ENCODE measurements at places on chromosomes 16 and 17. TPM values are rescaled to one million over a fixed set of nuclear protein-coding genes. Genes with fewer than 3 reads are reported as not detected.

DNA sequence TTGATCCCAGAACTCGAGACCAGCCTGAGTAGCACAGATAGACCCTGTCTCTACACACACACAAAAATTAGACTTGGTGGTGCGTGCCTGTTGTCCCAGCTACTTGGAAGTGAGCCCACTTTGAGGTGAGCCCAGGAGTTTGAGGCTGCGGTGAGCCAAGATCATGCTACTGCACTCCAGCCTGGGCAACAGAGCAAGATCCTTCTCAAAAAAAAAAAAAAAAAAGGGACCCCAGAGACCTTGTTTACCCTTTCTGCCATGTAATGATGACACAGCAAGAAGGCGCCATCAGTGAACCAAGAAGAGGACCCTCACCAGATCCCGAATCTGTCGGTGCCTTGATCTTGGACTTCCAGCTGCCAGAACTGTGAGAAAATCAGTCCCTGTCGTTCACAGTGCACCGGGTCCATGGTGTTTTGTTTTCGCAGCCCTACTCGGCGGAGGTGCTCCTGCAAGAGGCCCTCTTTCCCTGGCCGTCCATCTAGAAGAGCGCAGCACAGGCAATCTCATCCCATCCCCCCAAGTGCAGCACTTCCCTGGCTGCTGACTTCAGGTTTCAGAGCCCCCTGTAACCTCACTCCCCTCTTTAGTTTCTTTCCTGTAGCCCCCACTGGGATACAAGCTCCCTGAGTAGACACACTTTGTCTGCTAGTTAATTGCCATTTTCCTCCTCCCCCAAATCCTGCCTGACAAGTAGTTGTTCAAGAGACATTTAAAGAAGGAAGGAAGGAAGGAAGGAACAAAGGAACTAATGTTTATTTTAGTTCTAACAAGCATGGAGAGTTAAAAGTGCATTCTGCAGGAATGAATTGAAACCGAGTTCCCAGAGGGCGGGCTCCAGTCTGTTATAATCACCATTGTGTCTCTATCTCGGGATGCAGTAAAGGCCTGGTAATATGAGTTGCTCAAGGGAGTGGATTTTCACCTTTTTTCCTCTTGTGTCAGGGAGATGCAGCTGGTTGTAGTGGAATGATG lies 115.3 kb downstream of the SNX29 start:
- peaks cover 22% of the 10 kb centered on the region for H3K4me1 ChIP-seq
- no peak overlapping the region for H3K4me3 ChIP-seq
- no peak overlapping the region for H3K27ac ChIP-seq
- DNase-seq: no peak

- H3K27ac ChIP-seq: no peak overlapping the region
- no peak for DNase-seq
- H3K4me3 ChIP-seq: no peak overlapping the region
- no peaks in the 10 kb centered on the region for H3K27me3 ChIP-seq
These were observed 18.1 kb upstream of the ITGB4 start for GRCh38 chr17:75703191-75703590.

The HP gene
- total RNA-seq: not detected

DNA sequence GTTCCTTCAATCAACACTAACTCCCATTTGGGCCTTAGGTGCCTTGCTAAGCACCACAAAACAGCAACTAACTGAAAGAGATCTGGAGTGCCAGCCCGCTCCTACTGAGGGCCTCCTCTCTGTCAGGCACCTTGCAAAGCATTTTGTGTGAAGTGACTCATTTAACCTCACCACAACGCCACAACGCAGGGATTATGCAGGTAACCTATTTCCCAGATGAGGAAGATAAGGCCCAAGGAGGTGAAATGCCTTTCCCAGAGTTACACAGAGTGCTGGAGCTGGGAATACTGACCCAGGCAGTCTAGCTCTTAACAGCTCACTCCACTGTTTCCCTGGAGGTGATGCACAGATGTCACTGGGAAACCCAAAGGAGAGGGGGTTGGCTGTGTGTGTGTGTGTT lies 32.8 kb downstream of the DRC3 start:
- H3K4me1 ChIP-seq: peaks cover 5% of the 10 kb centered on the region
- no peaks in the 10 kb centered on the region for H3K27me3 ChIP-seq
- no peak overlapping the region for H3K4me3 ChIP-seq

The CMTM2 gene
- total RNA-seq: 0.95 TPM

- no peaks in the 10 kb centered on the region for H3K27me3 ChIP-seq
- H3K27ac ChIP-seq: no peak overlapping the region
- DNase-seq: no peak
- H3K36me3 ChIP-seq: no peaks in the 10 kb centered on the region
- no peaks in the 10 kb centered on the region for H3K4me1 ChIP-seq
These were observed 22.8 kb downstream of the RAB40B start for GRCh38 chr17:82675476-82676245.

The POLR3K gene
- 89.8 TPM for total RNA-seq

GRCh38 chr17:66337268-66337667 lies 34.9 kb downstream of the PRKCA start:
- H3K4me3 ChIP-seq: no peak overlapping the region
- no peaks in the 10 kb centered on the region for H3K27me3 ChIP-seq
- peaks cover 45% of the 10 kb centered on the region for H3K36me3 ChIP-seq
- no peak for DNase-seq
- peaks cover 59% of the 10 kb centered on the region for H3K4me1 ChIP-seq

The CACNG4 gene
- not detected for total RNA-seq

The TK1 gene
- 66.7 TPM for total RNA-seq

The CALB2 gene
- total RNA-seq: not detected

GRCh38 chr16:20271893-20272292 lies 55.4 kb downstream of the GP2 start:
- H3K4me3 ChIP-seq: no peak overlapping the region
- no peak for DNase-seq
- no peaks in the 10 kb centered on the region for H3K27me3 ChIP-seq
- no peaks in the 10 kb centered on the region for H3K4me1 ChIP-seq
- H3K27ac ChIP-seq: no peak overlapping the region

DNA sequence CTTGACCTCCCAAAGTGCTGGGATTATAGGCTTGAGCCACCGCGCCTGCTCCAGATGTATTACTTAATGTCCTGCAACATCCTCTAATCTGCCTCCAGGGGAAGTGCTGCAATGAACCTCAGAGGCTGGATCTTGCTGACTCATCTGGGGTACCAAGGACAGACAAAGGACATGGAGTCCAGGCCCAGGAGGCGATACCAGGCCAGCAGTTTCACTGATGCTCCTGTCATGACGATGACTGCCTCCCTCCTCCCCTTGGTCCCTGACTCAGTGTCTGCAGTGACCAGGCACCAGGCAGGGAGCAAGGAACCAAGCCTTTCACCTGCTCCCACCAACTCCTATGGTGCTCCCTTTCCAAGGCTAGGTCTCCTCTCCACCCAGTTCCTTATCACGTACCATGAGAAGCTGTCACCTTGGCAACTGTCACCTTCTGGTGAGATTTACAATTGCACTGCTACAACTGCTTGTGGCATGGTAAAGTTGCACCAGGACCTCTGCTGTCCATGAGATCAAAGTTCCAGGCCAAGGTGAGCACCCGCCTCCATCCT lies 21.6 kb upstream of the PHOSPHO1 start:
- no peak for DNase-seq
- peaks cover 9% of the 10 kb centered on the region for H3K27me3 ChIP-seq
- H3K27ac ChIP-seq: no peak overlapping the region
- H3K4me3 ChIP-seq: no peak overlapping the region
- H3K4me1 ChIP-seq: no peaks in the 10 kb centered on the region

The NPLOC4 gene
- 147 TPM for total RNA-seq

The AFMID gene
- total RNA-seq: 33.4 TPM

DNA sequence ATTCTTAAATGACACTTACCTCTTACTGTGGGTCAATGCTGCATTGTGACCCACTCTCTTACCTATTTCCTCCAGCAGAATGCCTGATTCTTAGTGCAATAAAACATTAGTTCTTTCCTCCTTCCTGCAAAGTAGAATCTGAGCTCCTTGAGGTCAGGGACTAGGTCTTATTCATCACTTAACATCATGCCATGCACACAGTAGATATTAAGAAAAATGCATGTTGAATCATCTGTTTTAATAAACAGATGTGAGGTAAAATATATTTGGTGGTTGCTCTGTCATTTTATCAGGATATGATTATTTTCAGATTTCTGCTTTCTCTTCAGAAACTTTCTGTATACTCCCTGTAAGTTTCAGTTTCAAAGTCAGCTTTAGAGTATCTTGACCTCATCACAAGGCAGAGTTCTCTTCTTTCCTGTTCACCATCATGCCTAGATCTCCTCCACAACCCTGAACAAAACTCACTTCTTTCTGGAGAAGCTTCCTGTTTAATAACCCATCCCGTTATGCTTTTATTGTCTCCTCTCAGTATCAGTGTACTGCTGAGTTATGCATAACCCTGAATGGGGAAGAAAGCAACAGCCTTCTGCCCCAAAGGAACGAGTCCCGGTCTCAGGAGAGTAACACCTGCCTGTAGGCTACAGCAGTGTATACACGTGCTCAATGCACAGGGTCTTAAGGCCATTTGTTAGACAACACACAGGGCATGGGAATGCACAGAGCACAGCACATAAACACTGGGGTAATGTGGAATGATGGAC lies 30.3 kb upstream of the SUPT4H1 start:
- DNase-seq: peak; percentile 67
- H3K36me3 ChIP-seq: no peaks in the 10 kb centered on the region
- H3K4me3 ChIP-seq: peak overlapping the region; percentile 37
- peak overlapping the region; percentile 68 for H3K27ac ChIP-seq

GRCh38 chr17:12021623-12022140 lies 1.0 kb downstream of the MAP2K4 start:
- peaks cover 13% of the 10 kb centered on the region for H3K27me3 ChIP-seq
- peaks cover 35% of the 10 kb centered on the region for H3K4me1 ChIP-seq
- no peak overlapping the region for H3K27ac ChIP-seq
- peaks cover 4% of the 10 kb centered on the region for H3K36me3 ChIP-seq

The OR4D1 gene
- 0.14 TPM for total RNA-seq

GRCh38 chr16:87792205-87792565 lies 26.4 kb upstream of the KLHDC4 start:
- no peak overlapping the region for H3K27ac ChIP-seq
- H3K4me3 ChIP-seq: no peak overlapping the region
- no peaks in the 10 kb centered on the region for H3K36me3 ChIP-seq
- peaks cover 2% of the 10 kb centered on the region for H3K27me3 ChIP-seq
- peaks cover 2% of the 10 kb centered on the region for H3K4me1 ChIP-seq
- no peak for DNase-seq

- no peak overlapping the region for H3K27ac ChIP-seq
- no peaks in the 10 kb centered on the region for H3K27me3 ChIP-seq
- no peaks in the 10 kb centered on the region for H3K36me3 ChIP-seq
These were observed 11.3 kb downstream of the TBC1D16 start for GRCh38 chr17:80024206-80024972.

DNA sequence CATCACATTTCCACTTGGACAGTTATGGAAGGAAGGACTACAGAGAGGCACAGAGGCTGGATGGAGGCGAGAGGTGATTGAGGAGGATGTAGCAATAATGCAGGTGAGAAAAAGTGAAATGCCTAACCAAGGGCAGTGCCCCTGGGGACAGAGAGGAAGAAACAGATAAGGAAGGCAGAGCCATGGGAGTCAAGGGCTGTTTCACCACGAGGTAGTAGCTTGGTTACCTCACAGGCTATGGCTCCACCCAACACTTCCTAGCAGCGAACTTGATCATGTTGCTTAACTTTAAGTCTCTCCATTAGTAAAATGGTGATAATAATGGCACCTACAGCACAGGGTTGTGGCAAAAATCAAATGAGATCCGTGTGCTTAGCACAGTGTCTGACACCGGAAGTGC lies 83.9 kb downstream of the YPEL2 start:
- DNase-seq: no peak
- H3K36me3 ChIP-seq: no peaks in the 10 kb centered on the region
- no peak overlapping the region for H3K4me3 ChIP-seq
- no peaks in the 10 kb centered on the region for H3K27me3 ChIP-seq

DNA sequence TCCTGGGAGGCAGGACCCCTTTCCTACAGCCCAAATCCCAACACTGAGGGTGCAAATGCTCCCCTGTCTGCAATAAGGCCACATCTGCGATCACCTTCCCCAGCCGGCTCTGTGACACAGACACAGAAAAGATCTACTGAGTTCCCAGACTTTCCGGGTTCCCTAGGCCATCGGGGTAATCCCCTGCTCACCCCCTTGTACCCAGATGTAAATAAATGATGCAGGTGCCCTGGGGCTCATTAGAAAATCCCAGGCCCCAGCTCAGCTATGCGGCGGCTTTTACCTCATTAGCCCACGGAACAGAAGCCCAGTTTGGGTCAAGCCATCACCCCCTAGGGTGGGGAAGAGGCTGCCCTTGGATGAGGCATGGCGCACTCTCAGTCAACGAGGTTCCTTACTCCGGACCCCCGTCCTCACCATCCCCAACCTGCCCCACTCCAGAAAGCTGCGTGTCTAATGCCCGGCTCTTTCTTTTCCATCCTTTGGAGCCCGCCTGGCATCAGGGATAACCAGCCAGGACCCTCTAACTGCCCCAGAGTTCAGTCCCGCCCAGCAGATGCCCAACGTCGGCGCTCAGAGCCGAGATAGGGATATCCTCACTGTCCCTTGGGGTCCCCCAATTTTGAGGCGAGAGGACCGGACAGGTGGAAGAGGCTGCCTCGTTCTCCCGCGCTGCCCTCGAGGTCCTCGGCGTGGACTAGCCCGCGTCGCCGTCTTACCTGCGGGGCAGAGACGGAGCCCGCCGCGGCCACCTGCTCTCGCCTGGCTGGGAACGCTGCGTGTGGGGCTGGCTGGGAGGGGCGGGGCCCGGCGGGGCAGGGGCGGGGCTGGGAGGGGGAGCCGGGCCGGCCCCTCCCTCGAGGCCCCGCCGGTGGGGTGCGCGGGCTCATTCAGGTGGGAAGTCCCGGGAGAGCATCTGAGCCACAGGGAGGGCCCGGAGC lies at the start of gene ZNF385C:
Gene ZNF385C, minus strand, starts transcription at position 783 of the 941 bp plus-strand sequence. CDS start 35,417 bp downstream, outside the sequence.
- H3K4me1 ChIP-seq: peaks cover 5% of the 10 kb centered on the region
- H3K36me3 ChIP-seq: peaks cover 5% of the 10 kb centered on the region

The TPSAB1 gene
- not detected for total RNA-seq

GRCh38 chr16:66287416-66287815 lies 79.1 kb upstream of the CDH5 start:
- H3K27me3 ChIP-seq: peaks cover 1% of the 10 kb centered on the region
- no peak for DNase-seq
- H3K4me3 ChIP-seq: no peak overlapping the region
- H3K4me1 ChIP-seq: no peaks in the 10 kb centered on the region
- no peak overlapping the region for H3K27ac ChIP-seq

DNA sequence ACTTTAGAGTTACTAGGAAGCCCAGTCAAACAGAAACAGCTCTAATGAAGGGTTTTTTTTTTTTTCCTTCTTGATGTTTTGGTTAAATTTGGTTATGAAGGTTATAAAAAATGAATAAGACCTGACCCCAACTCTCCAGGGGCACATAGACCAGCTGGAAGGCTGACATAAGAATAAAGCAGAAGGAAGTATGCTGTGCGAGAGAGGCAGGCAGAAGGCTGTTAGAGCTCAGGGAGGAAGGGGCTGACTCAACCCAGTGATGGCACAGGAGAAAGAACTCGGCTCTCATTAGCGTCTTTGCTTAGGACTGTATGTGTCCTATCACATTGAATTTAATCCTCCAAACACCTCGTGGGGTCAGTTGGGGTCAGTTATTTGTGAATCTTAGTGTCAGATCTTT lies 474.6 kb downstream of the PMP22 start:
- no peak overlapping the region for H3K27ac ChIP-seq
- no peak for DNase-seq
- H3K27me3 ChIP-seq: peaks cover 1% of the 10 kb centered on the region
- no peak overlapping the region for H3K4me3 ChIP-seq

Measured in activated CD4-positive, alpha-beta T cell treated with anti-CD3 and anti-CD28 coated beads, Interleukin-2, amount 10 ng/mL, durations not matched to agents 24 days and 14 days (primary cell).